ENCODE measurements at places on chromosomes 6 and 20. TPM values are rescaled to one million over a fixed set of nuclear protein-coding genes. Genes with fewer than 3 reads are reported as not detected.

PEX6 gene
- 15.3 TPM for total RNA-seq

- no peak for DNase-seq
- no peak overlapping the region for H3K4me3 ChIP-seq
- peaks cover 32% of the 10 kb centered on the region for H3K36me3 ChIP-seq
- H3K27ac ChIP-seq: no peak overlapping the region
- no peaks in the 10 kb centered on the region for H3K4me1 ChIP-seq
These were observed 31.6 kb downstream of the AHI1 start for GRCh38 chr6:135465903-135466302.

- H3K4me3 ChIP-seq: no peak overlapping the region
- H3K27ac ChIP-seq: no peak overlapping the region
- H3K36me3 ChIP-seq: no peaks in the 10 kb centered on the region
- no peaks in the 10 kb centered on the region for H3K4me1 ChIP-seq
- H3K27me3 ChIP-seq: no peaks in the 10 kb centered on the region
- no peak for DNase-seq
These were observed 8.7 kb upstream of the ZSCAN12 start for GRCh38 chr6:28408076-28408802.

DNA sequence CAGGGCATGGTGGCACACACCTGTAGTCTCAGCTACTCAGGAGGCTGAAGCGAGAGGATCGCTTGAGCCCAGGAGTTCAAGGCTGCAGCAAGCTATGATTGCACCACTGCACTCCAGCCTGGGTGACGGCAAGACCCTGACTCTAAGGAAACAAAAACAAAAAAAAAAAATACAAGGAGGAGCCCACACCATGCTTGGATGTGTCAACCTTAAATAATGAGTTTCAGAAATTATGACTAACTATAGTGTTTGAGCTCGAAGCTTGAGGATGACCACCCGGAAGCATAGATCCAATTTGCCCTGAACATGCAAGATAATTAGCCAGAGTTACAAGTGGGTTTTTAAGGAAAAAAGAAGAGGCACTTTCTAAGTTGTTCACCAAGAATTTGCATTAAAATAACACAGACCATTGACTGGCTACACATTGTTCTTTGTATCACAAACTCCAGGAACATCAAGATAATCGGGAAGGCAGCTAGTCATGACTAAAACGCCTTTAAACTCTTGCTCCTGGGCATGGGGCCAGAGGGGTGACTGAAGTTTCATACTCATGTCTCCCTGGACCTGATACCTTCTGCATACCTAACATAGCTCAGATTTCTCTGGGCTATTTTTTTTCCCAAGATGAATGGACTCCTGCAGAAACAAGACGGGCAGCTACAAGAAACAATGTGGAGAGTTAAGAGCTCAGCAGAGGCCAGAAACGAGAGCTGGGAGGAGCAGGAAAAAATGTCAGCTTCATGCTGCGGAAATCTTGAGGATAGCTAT is 289.6 kb downstream of the PREX1 start:
- peaks cover 2% of the 10 kb centered on the region for H3K27me3 ChIP-seq
- no peaks in the 10 kb centered on the region for H3K36me3 ChIP-seq
- no peak overlapping the region for H3K4me3 ChIP-seq
- DNase-seq: no peak
